ENCODE measurements at places on chromosomes 1 and 21. TPM values are rescaled to one million over a fixed set of nuclear protein-coding genes. Genes with fewer than 3 reads are reported as not detected.

FMO1 gene
- total RNA-seq, result not detected

UBE2U gene
- total RNA-seq, result not detected

UTS2 gene
- total RNA-seq, result not detected

CCDC17 gene
- total RNA-seq, result 1.7 TPM

- no peak for DNase-seq
Measured at GRCh38 chr1:9345922-9346321, 53.2 kb downstream of the SPSB1 start.

A3GALT2 gene
- total RNA-seq, result not detected

DNA sequence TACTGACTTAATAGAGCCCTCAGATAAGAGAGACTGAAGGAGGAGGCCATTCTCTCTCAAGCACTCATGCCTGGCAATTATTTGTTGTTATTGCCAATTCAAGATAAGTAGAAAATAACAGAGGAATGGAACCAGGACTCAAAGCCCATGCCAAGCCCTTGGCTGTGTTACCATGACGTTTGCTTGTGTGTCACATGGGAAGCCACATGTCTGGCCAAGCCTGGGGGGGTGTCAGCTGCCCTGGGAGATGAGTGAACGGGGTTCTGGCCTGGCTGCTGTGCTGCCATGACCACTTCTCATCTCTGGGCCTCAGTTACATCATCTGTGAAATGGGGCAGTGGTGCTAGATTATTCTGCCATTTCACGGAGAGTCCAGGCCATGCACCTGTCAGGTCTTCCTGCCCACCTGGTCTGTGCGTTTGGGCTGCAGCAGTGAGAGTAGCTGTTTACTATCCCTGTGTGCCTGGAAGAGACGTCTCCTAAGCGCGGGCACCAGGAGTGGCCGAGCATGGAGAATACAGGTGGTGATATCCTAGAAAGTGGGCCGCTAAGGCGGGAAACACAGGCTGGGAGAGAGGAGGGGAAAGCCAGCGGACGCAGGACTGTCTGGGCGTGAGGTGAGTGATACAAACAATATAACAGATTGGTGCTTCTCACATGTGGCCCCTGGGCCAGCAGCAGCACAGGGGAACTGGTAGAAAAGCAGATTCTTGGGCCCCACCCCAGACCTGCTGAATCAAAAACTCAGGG is 67.8 kb downstream of the MAN1C1 start:
- no peak for DNase-seq

GRCh38 chr1:216750031-216750627 is 26.9 kb upstream of the ESRRG start:
- DNase-seq, result no peak

DNA sequence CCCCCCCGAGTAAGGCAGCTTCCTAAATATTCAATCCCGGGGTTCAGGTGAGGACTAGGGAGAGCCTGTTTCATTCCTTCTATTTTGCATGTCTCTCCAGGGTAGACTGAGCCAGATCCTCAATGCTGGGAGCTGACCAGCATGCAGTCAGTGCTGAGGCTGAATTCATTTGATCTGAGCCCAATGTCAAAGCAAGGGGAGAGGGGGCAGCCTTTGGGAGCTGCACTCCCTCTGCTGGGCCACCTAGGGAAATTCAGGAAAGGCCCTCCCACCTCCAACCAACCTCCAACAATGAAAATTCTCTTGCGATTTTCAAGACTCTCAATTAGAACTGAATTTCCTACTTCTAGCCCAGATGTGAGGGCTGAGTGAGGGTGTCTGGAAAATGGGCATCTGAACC is 371.2 kb downstream of the NPHP4 start:
- DNase-seq, result no peak

DNA sequence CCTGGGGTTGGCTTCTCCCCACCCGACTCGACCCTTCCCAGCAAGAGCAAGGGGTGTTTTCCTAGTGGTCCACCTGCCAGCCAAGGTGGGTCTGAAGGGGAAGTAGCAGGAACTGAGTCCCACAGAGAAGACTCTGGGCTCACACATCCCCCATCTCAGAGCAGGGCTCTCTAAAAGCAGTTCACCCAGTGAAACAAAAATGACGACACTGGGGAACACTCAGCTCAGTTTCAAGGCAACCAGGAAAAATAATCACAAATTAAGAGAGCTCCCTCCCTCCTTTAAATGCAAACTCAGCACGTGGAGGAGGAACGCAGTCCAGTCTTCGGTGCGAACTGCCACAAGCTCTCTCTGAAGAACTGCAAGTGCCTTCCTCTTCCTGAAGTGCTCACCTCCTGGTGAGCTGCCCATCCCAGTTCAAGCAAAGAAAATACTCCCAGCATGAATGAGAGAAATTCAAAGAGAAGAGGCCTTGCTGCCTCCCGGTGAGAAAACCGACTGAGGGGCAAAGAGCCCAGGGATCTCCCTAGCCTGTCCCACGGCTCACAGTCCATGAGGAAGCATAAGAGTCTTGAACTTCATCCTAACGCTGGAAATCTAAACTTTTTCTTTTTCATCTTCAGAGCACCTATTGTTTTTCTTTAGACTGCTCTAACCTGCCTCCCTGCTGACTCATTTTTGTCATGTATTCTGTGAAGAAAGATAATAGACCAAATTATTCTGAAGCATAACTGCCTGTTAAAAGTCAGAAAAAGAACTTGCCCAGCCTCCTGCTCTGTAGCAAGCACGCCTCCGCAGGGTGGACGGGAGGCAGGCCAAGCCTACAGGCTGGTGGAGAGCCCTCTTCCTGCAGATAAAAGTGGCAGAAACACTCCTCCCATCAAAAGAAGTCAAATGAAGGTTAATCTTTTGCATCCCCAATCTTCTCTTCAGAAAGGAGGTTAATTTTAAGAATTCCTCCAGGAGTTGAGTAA is 281.4 kb downstream of the HHIPL2 start:
- DNase-seq, result no peak

Measured in GM12878 (cell line).